ENCODE measurements at places on chromosomes 12 and 14. TPM values are rescaled to one million over a fixed set of nuclear protein-coding genes. Genes with fewer than 3 reads are reported as not detected.

DNA sequence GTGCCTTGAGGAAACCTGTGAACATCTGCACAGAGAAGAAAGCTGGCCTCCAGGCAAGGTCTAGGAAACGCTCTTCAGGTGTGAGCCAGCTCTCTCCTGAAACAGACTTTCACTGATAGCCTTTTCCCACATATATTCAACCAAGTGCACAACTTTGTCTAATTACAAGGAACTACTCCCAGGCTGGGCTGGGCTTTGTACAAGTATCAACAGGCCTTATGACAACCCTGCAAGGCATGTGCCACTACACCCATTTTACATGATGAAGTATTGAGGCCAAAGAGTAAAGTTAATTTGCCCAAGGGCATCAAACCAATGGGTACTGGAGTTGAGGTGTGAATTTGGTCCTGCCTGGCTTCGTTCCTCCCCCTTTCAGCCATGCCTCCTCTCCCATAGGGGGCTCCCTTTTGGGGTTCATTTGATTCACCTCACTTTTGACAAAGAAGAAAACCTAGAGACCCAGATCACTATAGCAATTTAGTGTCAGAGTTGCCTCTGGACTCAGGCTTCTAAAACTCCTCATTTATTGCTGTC is 2.1 kb downstream of the CSRP2 start:
- DNase-seq = no peak

DNA sequence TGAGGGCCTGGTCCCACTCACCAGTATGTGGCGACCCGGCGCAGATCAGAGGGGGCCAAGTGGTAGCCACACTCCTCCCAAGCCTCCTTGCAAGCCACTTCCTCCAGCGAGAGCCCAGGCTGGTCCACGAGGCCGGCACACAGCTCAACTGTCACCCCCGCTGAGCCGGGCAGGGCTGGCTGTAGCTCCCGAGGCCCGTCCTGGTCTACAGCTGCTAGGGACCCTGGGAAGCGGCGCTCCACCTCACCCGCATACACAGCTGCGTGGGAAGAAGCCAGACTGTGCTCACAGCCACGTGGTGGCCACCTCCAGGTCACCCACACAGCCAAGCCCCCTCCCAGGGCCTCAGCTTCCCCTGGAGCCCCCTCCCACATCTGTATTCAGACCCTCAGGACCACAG is 4.6 kb downstream of the NUDT14 start:
- DNase-seq = no peak

- no peak for DNase-seq
Measured at GRCh38 chr14:96821501-96821900, 24.3 kb downstream of the VRK1 start.

ST8SIA1 gene
- 3.3 TPM for total RNA-seq

RBM19 gene
- total RNA-seq = 15.6 TPM

Data from right atrium auricular region (tissue), 2 donors.